ENCODE measurements at places on chromosomes 6 and 20.

GRCh38 chr6:42449917-42450476 is 1.7 kb downstream of the TRERF1 start:
- no peak for DNase-seq

DNA sequence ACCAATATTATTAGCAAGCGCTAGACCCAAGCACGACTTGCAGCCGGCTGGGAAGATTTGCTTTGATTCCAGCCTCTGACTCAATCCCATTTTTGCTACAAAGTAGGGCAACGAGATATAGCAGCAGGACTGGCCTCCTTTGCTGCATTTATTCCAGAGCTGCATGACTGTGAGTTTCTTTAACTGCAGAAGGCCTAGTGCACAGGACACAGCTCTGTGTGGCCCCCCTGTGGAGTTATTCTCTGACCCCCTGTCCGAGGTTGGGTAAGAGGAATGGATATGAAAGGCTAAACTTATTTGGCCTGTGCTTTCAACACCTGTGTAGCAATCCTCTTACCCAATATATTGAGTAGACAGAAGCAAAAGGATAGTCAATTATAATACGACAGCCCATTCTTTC is 133.3 kb upstream of the SPTLC3 start:
- DNase-seq = no peak

GRCh38 chr6:424741-425417 is 33.3 kb downstream of the IRF4 start:
- DNase-seq = no peak

DNA sequence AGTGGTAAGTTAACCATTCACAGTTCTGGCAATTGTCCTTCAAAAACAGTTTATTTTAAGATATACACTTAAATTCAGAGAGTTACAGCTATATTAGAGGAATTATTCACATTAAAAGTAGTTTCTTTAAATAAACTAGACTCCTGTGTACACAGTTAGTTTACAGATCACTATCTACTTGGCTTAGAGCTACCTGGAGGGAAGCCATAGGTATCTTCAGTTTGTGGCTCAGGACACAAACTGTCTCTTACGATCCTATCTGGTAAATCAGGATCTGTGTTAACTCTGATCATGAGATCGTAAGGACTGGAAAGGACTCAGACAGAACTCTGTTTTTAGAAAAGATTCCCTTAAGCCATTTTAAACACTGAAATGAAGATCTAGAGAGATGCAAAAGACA is 160.9 kb downstream of the REV3L start:
- DNase-seq = no peak

DNA sequence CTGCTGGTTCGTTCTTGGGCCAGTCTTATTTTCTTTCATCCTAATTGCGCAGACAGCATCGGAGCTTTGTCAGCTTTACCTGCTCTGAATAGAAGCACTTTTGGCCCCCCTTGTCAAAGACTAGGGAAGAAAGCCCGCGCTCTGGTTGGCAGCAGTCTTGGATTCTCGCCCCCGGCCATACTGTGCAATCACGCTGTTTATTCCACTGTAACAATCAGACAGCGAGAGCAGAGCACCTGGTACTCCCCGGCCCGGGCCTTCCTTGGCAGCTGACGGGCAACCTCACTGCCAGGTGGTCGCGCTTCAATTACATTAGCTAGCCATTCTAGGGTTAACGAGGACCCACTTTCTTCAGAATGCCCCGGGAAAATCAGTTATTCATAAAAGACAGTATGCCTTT is 72.6 kb downstream of the INSM1 start:
- no peak for DNase-seq

DNA sequence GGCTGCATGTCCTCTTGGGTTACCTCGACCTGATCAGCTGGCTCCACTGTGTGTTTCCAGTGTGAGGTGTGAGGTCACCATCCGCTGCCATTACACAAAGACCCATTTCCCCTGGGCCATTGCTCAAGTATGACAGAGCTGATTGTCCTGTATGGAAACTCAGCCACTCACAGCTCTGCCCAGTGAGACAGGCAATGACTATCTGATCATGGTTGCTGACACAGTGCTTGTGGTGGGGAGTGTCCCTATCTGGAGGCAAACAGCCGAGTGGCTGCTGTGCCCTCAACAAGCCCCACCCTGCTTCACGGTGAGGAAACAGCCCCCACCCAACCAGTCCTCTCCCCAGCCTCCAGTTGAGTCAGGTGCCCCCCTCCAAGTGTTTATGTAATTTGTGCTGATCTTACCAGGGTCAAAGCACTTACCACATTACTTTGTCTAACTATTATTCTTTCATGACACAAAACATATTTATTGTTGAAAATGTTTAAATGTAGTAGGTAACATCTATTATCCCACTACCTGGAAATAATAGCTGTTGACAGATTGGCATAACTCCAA is 11.7 kb upstream of the MAPK13 start:
- DNase-seq = peak; percentile 50

DNA sequence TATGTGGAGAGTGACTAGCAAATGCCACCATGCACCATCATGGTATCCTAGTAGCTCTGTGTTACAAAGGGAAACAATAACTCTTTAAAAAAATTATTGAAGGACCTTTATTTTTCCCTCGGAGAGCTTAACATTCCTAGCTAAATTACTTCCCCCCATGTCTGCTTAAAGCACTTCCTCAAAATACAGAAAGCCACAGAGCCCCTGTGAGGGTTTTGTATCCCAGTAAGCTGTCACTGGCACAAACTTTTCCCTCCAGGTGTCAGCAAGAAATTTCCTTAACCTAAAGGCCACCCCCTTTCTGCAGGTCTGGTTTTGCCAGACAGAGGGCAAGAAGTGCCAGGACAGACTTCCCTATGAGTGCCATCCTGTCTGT is 340.0 kb upstream of the PRDM1 start:
- DNase-seq = no peak

DNA sequence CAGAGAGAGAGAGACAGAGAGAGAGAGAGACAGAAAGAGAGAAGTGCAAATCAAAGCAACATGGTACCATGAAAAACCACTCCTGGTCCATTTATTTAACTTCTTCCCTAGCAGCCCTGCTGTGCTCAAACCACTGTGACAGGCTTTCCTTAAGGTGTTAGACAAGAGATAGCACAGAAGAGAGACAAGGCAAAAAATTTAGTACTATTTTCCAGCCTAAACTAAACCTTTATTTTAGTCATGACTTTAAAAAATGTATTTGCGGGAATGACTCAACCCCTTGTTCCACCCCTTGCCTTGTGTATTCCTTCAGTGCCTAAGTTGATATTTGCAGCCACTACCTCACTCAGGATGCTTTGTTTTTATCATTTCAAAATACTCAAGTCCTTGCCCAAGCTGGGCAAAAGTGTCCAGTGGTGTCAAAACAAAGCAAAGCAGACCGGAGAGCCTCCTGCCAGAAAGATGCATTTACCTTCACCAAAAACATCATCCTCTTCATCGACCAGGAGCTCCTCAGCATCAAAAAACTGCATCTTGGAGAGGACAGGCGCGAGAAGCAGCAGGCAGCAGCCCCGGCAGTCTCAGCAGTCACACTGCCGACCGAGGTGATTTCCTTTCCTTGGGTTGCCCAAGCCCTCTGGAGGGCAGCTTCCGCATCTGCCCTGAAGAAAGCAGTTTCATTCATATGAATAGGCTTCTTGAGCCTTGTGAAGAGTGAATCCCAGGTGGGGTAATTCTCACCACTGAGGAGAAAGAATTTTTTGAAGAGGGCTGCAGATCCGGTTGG is at the start of gene RIPOR2:
Gene RIPOR2 (minus strand): TSS at position 595 of the 787 bp plus-strand sequence. CDS start 62 bp downstream, at position 533.
- DNase-seq = peak; percentile 47

DNA sequence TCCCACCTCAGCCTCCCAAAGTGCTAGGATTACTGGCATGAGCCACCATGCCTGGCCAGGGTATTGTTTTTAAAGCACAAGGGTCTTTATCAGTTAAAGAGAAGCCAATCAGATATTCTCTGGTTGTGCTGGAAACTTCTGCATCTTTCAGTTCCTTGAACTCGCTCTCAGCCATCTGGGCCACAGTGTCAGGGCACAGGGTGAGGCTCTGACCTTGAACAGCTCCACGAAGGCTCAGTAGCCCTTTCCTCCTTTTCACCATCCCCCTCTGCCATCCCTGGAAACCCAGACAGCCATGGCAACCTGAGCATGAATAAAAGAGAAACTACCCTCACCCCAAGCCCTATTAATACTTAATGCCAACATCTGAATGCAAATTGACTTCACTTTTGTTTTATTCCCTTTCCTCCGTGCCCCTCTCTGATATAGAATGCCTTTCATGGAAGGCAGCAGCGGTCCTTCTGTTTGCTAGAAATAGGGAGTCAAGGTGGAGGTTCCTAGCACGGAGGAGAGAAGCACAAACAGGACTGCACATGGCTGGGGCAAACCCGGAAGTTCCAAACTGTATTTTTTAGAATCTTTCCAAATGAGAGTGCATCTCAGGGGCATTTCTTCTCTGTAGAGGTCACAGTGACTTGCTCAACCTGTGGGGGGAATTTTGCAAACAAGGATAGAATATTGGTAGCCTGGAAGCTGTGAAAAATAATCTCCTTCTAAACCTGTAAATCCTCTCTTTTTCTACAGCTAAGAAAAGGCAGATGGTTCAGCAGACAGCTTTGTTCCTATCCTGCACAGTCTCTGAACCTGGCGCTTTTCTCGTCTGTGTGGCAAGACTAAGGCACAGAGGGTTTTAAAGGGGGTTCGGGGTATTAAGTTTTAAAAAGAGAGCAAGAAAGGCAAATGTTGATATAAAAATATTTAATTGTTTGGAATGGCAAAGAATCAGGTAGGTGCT is 176.4 kb upstream of the RREB1 start:
- no peak for DNase-seq

GRCh38 chr6:166032366-166033200 is 135.1 kb downstream of the TBXT start:
- DNase-seq = no peak

DNA sequence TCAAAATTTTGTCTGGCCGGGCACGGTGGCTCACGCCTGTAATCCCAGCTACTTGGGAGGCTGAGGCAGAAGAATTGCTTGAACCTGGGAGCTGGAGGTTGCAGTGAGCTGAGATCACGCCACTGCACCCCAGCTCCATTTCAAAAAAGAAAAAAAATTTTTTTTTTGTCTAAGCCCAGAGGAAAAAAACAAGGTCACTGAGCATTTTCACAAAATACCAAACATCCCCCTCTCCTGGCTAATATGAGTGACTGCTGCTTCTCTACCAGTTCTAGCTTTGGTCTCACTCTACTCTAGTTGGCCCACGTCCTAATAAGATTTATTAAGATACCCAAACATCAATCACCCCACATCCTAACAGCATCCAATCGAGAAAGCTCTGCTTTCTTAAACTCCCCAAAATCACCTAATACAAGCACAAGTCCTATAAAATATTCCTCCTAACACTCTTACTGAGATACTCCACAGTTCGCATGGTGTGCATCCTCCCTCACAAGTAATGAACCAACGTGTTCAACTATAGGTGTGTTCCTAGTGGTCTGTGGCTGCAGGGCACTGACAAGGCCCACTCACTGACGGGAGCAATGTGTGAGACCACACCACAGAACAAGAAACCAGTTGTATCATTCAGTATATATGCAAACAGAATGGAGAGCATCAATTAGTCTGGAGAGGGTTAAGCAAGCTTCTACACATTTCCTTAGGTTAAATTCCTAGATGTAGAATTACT is 64.2 kb downstream of the FKBP5 start:
- no peak for DNase-seq

DNA sequence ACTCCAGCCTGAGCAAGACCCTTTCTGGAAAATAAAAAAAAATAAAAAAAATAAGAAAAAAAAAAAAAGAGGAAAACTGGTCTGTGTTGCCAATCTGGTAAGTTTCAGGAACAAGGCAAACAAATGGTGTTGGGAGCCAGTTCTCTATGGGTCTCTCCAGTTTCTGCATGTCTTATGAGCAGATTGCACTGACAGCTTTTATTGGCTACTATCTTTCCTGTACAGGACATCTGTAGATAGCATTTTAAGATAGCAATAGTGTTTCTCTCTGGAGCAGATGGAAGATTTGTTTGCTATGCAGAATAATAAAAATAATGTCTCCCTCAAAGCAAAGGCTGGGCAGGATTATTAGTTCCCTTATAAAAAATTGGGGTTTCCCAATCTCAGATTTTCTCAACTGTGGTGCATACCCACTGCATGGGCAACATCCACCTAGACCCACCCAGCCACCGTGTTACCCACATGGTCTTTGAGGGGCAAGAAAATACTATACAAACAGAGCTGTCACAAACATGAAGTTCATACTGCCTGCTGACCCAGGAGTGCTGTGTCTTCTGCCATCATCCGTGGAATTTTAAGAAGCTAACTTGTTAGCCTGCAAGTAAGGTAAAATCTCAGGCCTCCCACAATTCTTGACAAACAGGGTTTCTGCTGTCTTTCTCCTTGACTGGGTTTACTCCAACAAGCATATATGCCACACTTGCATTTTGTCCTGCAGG is 9.5 kb downstream of the GMDS start:
- DNase-seq = no peak

Measured in stimulated activated CD8-positive, alpha-beta memory T cell treated with anti-CD3 and anti-CD28 coated beads, Interleukin-4, amount 100 ng/mL, for 24 hours (primary cell).